ENCODE measurements at places on chromosomes 1 and 21. TPM values are rescaled to one million over a fixed set of nuclear protein-coding genes. Genes with fewer than 3 reads are reported as not detected.

Gene SPRR2D
- polyA plus RNA-seq, result 1.2 TPM

Gene OR10Z1
- not detected for polyA plus RNA-seq

DNA sequence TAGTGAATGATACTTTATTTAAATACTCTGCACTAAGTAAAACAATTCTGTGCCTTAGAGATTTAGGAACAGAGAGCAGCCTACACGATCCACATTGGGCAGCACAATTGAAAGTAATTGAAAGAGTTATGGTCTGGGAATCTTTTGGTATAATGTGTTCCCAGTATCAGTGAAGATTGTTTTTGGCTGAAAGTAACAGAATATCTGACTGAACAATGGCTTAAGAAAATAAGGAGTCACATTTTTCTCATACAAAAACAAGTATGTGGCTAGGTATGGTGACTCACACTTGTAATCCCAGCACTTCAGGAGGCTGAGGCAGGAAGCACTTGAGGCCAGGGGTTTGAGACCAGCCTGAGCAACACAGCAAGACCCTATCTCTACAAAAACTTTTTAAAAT lies 306.2 kb downstream of the NFIA start:
- peak; percentile 50 for DNase-seq

GRCh38 chr1:82880506-82880905 lies 1079.8 kb downstream of the ADGRL2 start:
- peak; percentile 2 for DNase-seq

Gene OR2G6
- not detected for polyA plus RNA-seq

Gene CNR2
- not detected for polyA plus RNA-seq

DNA sequence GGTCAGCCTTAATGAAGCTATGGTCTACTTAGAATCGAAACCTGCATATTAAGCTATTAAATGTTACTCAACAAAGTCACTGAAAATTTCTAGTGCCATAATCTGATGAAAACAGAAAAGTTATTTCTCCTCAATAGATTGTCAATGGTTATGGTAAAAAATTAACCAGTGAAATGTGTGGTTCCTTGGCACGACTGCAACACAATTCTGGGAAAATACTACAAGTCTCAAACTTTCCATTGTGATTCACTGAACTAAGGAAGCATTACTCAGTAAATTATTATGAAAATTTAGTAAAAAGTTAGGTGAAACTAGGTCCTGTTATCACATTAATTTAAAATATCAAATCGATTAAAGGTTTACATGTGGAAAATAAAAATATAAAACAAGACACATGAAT lies 12.8 kb upstream of the OR2T10 start:
- DNase-seq, result no peak

Gene SLC50A1
- polyA plus RNA-seq, result 54.8 TPM

Gene CAPN8
- 4.5 TPM for polyA plus RNA-seq

Measured in mammary epithelial cell (primary cell).